ENCODE measurements at places on chromosomes 1 and 21.

GRCh38 chr1:58391056-58391455 is 155.5 kb downstream of the OMA1 start:
- DNase-seq = no peak

DNA sequence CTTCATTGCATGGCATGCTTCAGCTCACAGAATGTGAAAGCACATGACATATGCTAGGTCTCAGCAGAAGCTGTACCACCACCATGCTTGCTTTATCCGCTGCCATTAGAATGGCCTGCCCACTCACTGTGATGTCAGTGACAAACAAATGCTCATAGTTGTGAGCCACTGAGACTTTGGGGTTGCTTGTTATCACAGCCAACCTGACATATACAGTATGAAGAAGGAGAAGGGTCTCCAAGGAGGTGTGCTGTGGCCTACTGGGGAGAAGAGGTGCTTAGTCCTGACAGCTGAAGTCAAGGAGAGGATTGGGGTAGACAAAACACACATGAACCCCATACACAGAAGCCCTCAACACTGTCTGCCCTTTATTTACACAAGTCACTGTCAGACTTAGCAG is 19.5 kb upstream of the TENT5C start:
- DNase-seq = no peak

- no peak for DNase-seq
Observed at GRCh38 chr1:63321785-63322113, 618 bp upstream of the FOXD3 start.

GRCh38 chr1:43994794-43995790 is 3.7 kb downstream of the CCDC24 start:
- no peak for DNase-seq

GRCh38 chr1:29639156-29639736 is 402.9 kb downstream of the PTPRU start:
- no peak for DNase-seq

- DNase-seq = no peak
Observed at GRCh38 chr21:38544661-38545060, 46.4 kb upstream of the ERG start.

- no peak for DNase-seq
Observed at GRCh38 chr1:115314092-115314491, 24.0 kb downstream of the NGF start.

DNA sequence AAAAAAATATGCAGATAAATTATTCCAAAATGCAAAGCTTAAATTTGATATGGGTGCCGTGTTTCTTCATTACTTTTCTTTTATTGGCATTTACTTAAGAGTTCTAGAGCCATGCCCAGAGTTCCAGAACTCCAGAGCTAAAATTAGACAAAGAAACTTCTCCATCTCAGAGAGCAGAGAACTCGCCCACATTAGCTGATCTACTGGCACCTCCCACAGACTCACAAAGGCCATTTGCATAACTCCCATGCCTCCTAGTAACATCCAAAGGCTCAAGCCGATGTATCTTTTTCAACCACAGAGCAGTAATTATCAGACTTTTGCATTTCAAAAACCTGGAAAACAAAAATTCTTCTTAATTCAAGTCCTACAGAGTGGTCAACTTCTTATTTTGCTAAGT is 323.8 kb upstream of the ST6GALNAC5 start:
- DNase-seq = no peak

DNA sequence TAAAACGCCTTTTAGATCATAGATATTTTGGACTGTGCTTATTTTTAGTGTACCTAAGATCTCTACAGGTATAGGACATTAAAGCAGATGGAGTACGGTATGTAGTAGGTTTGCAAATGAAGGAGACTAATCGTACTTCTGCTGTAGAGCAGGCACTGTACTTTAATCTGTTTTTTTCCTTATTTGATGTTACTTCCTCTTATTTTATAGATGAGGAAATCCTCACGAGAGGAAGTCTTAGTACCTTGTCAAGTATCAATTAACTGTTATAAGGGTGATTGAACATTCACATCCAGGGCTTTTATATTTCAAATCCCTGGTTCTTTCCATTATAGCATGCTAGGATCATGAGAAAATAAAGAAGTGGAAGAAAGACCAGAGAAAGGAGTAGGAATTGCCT is 41.1 kb downstream of the CACHD1 start:
- DNase-seq = no peak

DNA sequence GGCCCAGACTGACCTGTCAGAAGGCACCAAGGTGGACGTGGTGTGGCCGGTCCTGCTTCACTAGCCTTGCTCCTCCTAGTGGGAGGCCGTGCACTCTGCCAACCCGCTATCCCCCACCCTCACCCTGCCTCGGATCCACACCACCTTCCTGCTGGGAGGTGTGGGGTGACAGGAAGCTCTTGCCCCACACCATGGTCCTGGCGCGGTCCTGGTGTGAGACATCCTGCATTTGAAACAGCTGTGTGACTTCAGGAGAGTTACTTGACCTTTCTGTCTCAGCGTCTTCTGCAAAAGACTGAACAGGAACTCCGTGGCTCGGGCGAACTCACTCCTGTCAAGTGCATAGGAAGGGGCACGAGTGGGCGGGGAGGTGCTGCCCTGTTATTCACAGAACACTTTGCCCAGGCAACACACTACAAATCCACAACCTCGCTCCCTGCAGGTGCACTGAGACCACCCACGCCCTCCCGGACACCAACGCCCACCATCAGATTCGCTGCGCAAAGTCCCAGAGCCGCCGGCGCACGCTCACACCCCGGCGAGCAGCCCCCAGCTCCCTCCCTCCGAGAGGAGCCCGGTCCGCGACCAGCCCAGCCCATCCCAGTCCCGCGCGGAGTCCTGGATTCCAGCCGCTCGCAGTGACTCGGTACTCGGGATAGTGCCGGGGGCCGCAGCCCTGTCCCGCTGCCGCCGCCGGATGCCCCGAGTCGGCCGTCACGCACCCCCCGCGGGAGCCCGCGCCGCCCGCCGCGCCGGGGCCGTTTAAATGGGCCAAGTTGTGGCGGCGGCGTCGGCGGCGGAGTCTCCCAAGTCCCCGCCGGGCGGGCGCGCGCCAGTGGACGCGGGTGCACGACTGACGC is at the start of gene SAMD11:
SAMD11 (plus strand) TSS at position 793 of the 860 bp plus-strand sequence. CDS start 509 bp downstream, outside the sequence.
- DNase-seq = peak; percentile 31

- no peak for DNase-seq
Observed at GRCh38 chr1:47380699-47381098, 35.4 kb upstream of the FOXE3 start.

DNA sequence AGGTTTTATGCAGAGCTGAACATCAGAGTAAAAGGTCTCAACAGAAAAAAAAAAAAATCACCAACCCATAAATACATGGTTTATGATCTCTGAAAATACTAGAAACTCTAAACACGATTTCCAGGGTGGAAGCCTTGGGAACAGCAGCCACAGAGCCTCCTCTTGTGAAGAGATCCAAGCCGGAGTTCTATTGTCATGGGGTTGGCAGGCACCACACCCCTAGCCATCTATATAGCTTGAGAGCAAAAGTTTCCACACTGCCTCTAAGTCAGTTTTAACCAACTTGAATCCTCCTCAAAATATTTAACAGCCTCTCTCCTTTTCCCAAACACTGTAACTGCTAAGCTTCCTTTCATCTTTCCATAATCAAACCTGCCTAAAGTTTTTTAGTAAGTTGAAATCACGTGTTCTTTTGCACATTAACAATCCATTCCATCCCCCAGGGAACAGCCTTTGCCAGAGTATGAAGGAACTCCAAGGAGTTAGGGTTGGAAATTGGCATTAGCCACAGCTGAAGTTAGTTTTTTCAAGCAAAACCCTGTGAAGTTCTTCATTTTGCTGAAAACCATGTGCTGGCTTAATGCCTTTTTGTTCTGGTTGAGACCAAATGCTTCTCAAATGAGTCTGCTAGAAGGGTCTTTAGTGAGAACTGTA is 13.8 kb upstream of the SEC16B start:
- no peak for DNase-seq

DNA sequence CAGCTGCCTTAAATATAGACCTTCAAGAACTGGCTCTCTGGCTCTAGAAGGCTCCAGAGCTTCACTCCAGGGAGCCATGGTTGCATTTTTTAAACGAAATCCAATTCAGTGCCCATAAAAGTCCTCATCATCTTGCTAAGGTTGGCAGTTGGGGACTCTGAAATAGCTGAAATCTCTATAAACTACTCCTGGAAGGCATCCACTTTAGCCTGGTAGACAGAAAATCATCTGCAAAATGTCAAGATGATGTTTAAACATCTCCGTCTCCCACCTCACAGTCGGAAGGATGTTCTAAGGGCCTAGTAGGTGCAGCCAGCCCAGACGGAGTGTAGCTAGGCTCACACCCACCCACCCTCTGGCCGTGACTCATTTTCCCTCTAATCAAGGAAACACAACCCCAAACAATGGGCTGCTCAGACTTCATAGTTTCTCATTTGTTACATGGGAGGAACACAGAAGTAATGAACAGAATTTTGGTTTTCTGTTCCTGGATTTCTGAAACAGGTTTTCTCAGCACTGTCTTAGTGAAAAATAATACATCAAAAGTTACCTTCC is 235.4 kb upstream of the KAZN start:
- DNase-seq = no peak

- DNase-seq = no peak
Observed at GRCh38 chr1:97791251-97791650, 129.6 kb downstream of the DPYD start.

GRCh38 chr1:116373431-116374352 is 648 bp downstream of the ATP1A1 start:
- no peak for DNase-seq

- no peak for DNase-seq
Observed at GRCh38 chr1:205127646-205128045, 5.9 kb upstream of the RBBP5 start.

GRCh38 chr1:182676274-182676673 is 8.1 kb downstream of the RGS8 start:
- DNase-seq = no peak

DNA sequence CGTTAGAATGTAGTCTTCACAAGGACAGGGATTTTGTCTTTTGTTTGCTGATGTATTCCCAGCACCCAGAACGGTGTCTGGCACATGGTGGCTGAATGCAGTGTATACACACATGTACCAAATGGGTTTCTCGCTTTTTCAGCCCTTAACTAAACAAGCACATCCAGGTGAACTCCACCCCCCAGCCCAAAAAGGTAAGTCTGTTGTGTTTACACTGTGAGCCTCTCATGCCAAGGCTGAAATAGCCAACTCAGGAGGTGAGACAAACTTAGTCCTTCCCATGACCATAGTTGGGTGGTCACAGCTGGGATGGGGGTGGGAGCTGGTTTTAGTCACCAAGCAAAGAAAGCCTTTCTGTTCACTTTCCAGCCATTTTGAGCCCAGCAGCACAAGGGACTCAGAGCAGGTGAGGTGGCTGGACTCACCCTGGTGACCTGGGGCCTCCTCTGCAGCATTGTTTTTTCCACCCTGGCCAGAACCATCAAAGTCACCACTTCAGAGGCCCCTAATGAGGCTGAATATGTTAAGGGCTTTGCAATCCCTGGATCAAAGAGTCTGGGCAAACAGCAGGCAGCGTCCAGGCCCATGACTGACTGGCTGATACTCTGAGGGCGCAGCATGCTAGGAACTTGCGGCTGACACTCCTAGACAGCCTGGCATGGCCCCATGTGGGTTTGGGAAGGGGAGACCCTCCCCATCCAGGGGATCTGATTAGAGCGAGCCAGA is 8.7 kb downstream of the TENT5B start:
- DNase-seq = no peak

DNA sequence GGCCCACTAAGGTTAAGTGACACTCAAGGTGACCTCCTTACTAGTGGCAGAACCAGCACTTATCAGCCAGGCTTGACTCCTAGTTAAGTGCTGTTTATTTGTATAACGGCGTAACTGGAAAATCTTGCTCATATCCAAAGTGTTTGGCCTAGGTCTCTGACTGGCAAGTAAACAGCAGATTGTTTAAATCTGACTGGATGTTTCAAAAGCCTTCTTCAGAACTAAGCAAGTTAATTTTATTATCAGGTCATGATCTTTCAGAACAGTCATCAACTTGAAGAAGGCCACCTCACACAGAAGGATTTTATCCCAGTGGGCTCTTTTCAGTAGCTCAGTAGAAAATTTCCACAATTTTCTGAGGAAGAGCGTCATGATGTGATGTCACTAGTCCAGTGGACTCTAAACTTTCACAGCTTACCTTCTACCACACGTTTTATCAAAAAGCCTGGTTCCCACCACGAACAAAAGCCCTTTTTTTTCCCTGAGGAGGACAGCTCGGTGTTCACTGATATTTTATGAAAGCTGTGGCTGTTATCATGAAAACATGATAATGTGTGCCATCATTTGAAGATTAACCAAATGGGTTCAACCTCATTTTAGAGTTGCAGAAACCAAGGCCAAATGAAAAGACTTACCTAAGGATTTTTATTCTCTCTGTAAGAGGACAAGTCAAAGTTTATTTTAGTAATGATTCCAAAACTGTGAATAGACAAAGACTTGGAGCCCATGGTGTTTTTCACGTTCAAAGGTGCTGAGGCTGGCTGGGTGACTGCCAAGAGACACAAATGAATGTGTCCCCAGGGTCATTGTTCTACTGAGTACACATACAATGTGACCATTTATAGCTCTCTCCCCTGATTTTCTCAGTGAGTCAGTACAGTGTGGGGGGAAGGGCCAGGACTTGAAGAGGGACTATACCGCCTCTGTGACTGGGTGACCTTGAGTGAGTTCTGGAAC is 9.1 kb downstream of the SGIP1 start:
- peak; percentile 68 for DNase-seq

Data from C1 segment of cervical spinal cord (tissue), 14 donors.